ENCODE measurements at places on chromosomes 5 and 9.

DNA sequence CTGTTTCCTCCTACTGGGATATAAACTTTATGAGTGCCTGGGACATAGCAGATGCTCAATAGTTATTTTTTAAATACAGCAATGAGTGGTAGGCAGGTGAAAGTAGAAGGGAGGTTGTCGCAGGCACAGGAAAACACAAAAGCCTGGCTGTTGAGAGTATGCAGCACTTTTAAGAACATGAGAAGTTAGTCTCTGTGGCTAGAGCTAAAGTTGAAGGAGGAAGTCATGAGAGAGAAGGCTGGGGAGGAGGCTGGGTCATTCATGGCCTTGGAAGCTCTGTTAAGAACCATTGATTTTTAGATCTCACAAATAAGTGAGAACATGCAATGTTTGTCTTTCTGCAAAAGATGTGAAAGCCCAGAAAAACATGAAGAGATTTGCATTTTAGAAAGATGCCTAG lies 126.7 kb downstream of the PRKACG start:
- no peak for DNase-seq

DNA sequence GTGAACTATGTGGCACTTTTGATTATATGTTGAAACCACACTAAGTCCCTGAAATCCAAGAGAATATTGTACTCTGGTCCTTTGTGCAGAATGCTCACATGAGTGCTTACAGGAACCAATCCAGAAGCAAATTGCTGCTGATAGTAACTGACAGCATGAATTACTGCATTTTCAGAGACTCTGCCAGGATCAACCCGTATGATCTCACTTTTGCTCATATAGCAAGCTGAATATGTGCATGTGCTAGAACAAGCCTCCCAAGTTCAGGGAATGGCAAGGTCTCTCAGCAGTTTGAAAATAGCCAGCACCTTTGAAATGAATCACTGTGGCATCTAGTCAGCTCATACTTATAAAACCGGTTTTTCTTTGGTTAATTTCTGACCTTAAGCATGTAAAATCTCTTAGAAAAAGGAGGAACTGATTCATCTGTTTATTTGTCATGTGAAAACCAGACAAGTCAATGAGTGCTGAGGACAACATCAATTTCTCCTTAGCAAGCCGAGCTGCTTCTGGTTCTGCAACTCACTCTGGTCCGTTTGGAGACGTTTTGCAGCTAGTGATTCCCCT lies 215.7 kb upstream of the ELL2 start:
- no peak for DNase-seq

- no peak for DNase-seq
Observed at GRCh38 chr9:22863736-22864135, 417.1 kb downstream of the DMRTA1 start.

GRCh38 chr5:159212657-159213462 lies 3.5 kb upstream of the RNF145 start:
- DNase-seq, result no peak

- DNase-seq, result no peak
Observed at GRCh38 chr9:79694208-79694607, 122.4 kb downstream of the TLE4 start.

- DNase-seq, result no peak
Observed at GRCh38 chr5:67723873-67724272, 491.7 kb upstream of the PIK3R1 start.

- no peak for DNase-seq
Observed at GRCh38 chr9:124137009-124137943, 120.5 kb upstream of the NEK6 start.

DNA sequence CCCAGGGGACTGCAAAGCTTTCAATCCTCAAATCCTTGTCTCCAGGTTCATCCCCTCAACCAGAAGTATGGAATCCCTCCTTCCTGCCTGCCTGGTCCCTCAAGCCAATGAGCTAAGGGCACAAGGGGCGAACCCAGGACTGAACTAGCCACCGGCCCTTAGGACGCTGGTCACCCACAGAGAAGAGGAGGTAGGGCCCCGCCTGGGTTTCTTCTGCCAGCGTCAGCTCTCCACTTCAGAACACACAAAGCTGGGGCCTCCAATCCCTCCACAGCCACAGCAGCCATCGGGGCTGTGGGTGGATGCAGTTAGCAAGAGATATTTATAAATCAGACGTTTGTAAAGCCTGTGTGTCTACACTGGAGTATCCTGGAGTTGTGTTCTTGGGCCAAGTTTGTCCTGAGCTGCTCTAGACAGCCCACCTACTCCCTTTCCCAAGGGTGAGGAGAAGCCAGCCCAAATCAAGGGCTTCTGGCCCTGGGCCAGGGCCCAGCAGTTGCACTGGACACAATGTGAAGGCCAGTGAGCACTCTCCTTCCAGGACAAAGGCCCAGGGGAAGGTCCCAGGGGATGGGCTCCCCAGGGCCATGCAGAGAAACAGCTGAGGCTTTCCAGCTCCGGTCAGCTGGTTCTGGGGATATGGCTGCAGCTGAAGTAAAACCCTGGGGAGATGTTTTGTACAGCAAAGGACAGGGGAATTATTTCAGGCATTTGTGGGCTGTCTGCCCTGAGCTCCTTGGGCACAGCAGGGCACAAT lies 18.9 kb downstream of the AMBP start:
- no peak for DNase-seq

DNA sequence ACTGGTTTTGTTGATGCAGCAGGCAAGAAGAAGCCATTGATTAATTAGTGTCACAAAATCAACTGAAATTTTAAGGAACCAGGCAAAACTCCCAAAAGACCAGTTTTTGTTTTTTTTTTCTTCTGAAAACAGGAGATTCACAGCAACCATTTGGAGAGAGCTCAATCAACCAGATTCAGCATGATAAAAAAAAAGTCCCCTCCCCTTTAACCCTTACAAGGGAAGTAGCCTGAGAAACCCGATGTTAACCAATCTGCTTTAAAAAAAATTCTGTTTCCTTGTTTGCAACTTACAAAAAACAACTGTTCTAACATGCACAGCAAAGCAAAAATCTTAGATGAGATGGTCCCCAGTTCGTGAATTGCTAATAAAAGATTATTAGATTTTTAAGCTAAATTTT lies 59.7 kb downstream of the HMHB1 start:
- DNase-seq, result no peak

DNA sequence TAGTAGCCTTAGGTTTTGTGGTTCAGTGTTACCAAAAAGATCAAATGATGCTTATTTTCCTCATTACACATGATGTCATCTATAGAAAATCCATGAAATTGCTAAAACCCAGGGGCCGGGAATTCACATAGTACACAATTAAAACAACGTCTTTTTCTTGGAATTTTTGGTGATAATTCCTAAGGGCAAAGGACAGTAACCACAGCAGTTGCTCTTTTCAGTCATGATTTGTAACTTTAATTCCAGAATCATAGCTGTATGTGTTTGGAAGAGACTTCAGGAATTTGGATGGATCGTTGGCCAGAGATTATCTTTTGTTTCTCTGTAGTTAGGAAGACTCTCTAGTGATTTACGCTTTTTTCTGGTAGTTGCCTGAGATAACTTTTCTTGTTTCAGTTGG lies 748.7 kb downstream of the TLE4 start:
- DNase-seq, result no peak

DNA sequence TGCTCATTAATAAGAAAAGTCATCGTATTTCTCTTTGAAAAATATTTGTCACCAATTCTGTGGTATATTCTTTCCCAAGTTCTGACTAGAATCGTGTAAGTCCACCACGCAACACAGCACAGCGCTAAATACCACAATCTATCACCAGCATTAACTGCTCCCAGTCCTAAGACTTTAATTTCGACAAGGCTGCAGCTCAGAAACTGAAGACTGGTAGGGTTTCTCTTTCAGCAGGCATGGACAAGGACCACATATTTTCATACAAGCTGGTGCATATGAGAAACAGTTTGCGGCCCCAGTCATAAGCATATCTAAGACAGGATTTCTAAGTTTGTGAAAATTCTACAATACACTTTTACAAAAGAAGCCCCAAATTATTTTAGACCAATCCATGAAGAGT lies 24.1 kb downstream of the BNC2 start:
- DNase-seq, result no peak

DNA sequence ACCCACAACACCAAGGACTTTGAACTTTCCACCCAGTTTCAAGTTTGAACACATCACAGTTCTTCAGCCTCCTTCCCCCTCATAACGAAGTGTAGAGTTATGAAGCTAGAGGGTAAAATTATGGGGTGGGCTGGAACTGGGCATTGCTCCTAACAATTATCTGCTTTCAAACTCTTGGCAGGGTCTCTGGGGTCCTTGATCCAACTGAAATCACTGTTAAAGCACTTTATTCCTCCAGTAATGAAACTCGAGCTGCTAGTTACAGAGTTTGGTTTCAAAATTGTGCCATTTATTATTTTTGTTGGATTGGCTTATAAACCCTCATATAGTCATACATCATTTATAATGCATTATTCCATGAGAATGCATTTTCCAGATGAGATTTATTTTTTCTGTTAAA lies 158.5 kb downstream of the RGS3 start:
- no peak for DNase-seq
